ENCODE measurements at places on chromosomes 3 and 15. TPM values are rescaled to one million over a fixed set of nuclear protein-coding genes. Genes with fewer than 3 reads are reported as not detected.

DNA sequence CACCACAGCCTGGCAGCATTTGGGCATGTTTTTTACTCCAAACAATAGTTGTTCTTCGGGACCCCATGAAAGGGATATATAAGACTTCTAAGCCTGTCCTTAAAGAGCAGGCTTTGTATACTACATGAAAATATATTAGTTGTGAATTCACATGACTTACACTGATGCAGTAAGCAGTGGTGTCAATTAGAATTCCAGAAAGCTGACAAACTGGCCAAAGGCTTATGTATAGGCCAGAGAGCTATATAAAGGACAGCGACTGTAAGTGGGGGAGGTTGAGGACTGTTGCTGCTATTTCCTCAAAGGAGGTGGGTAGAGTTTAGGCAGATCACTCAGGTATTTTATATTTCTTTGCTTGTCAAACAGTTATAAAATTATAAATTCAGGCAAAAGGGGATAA lies 24.8 kb downstream of the KPNA4 start:
- peaks cover 8% of the 10 kb centered on the region for H3K36me3 ChIP-seq
- no peak for DNase-seq
- H3K27ac ChIP-seq, result no peak overlapping the region
- H3K27me3 ChIP-seq, result no peaks in the 10 kb centered on the region
- no peak overlapping the region for H3K4me3 ChIP-seq

- H3K36me3 ChIP-seq, result no peaks in the 10 kb centered on the region
- DNase-seq, result no peak
- H3K4me1 ChIP-seq, result no peaks in the 10 kb centered on the region
- H3K27ac ChIP-seq, result no peak overlapping the region
- no peak overlapping the region for H3K4me3 ChIP-seq
These were observed 105.9 kb upstream of the ARHGEF26 start for GRCh38 chr3:154015307-154015706.

DNA sequence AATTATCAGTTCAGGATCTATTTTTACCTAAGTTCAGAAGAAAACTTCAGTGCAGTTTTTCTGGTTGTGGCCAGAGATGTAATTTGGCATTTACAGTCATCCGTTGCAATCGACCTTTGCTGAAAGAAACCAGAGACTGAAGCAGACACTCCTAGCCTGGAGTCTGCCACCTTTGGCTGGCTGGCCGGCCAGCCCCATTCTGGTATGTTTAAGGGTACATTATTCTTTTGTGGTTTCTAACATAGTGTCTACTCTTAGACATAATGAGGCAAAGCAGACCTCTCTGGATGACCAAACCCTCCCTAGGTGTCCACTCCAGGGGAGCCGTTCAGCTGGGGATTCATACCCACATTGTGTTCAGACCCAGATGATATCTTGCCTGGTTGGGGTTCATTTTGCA lies 275.9 kb upstream of the TPM1 start:
- no peaks in the 10 kb centered on the region for H3K36me3 ChIP-seq
- H3K27ac ChIP-seq, result no peak overlapping the region
- no peak overlapping the region for H3K4me3 ChIP-seq

- H3K27me3 ChIP-seq, result peaks cover 25% of the 10 kb centered on the region
- peaks cover 5% of the 10 kb centered on the region for H3K36me3 ChIP-seq
- no peak overlapping the region for H3K27ac ChIP-seq
- H3K4me1 ChIP-seq, result peaks cover 32% of the 10 kb centered on the region
- DNase-seq, result peak; percentile 47
- peak overlapping the region; percentile 38 for H3K4me3 ChIP-seq
These were observed 2.5 kb upstream of the INAFM2 start for GRCh38 chr15:40320931-40321371.

RTP3 gene
- total RNA-seq, result not detected

Data from activated T-helper 1 cell treated with anti-CD3 and anti-CD28 coated beads, Interleukin-12 subunit alpha, Interleukin-12 subunit beta, Interleukin-2, Interleukin-4 antibody, amounts not matched to agents 30 ng/mL and 10 ng/mL and 1 ng/mL, durations not matched to agents 14 hours and 24 hours and 36 hours (primary cell).